ENCODE measurements at places on chromosomes 5 and 9.

- DNase-seq: peak; percentile 37
Measured at GRCh38 chr9:78118742-78119473, 87.3 kb upstream of the GNAQ start.

DNA sequence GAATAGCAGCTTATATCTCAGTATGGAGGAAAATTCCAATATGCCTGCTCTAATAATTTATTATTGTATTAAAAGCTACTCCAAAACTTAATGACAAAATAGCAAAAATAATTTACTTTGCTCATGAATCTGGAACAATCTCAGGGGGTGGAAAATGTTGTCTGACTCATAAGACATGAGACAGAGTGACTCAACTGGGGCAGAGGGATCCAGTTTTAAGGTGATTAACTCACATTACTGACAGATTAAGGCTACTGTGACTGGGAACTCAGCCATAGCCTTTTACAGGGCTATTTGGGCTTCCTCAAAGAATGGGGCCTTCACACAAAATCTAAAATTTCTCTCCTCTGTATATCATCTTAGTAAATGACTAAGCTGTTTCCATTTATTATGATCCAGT, 1172.9 kb downstream of the CDH12 start:
- DNase-seq: peak; percentile 17

- no peak for DNase-seq
Measured at GRCh38 chr9:38154501-38155421, 85.7 kb upstream of the SHB start.

DNA sequence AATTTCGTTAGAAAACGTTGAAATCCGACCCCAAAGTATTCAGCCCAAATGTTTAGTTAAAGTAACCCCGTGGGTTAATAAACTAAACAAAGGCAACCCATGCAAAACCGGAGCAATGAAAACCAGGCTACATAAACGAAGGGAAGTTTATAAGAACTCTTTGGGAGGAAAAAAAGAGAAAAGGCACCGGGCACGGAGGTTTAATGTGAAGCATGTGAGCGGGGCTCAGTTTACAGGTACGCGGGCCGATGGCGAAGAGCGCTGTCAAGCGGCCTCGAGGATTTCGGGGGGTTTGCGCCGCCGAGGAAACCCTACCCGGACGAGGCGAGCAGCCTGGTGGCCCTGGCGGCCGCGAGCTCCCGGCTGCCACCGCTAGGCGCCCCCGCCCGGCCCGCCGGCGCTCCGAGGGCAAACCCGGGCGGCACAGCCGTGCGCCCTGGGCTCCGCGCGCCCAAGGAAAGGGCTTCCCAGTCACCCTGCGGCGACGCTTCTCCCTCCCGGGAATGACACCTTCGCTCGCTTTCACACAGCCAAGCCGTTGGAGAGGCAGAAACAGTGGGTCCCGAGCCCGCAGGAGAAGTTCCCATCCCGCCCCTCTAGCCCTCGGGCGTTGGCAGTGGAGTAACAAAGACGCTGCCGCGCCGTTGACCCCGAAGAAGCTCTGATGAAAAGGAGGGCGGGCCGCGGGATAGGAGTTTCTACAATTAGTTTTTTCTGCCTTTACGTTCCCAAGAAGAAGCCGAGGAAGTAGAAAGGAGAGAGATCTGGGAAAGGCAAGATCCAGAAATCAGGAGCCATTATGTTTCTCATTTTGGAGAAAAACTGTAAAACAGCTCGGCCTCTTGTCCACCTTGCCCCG, 126.0 kb downstream of the TMEM174 start:
- no peak for DNase-seq

DNA sequence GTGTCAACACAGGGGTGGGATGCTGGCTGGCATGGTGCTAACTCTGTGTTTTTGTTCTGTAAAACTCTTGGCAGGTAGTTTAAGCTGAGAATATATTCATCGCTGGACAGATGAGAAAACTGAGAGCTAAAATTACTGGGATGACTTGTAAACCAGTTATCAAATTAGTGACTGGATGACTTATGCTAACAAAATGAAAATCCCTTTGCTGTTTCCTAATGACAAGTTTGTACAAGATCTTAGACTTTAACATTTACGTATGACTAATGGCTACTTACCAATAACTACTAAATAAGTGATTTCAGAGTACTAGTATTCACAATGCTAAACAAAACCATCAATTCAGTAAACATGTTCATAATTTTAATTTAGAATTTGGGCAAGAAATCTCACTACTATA, 854.8 kb upstream of the ARRDC3 start:
- DNase-seq: no peak

GRCh38 chr9:123550012-123550411, 194.0 kb downstream of the CRB2 start:
- DNase-seq: no peak

- DNase-seq: no peak
Measured at GRCh38 chr5:161378701-161379100, 167.8 kb downstream of the GABRB2 start.

- no peak for DNase-seq
Measured at GRCh38 chr5:108516785-108517184, 134.9 kb upstream of the FBXL17 start.

DNA sequence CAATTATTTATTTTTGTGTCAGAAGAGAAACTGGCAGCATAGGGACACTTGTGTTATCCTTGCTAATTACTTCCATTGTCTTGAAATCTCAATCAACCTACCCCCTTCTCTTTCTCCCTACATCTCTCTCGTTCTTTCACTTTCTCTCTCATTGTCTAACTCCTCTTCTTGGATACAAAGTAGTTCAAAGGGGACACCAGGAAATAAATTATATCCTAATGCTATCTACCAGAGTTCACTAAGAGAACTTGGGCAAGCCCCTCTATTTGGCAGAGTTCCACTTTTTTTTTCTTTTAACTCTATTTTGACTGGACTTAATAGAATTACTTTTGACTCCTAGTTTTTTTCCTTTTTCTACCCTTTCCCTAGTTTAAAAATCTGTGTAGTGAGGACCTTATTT, 102.2 kb downstream of the MEF2C start:
- DNase-seq: no peak

DNA sequence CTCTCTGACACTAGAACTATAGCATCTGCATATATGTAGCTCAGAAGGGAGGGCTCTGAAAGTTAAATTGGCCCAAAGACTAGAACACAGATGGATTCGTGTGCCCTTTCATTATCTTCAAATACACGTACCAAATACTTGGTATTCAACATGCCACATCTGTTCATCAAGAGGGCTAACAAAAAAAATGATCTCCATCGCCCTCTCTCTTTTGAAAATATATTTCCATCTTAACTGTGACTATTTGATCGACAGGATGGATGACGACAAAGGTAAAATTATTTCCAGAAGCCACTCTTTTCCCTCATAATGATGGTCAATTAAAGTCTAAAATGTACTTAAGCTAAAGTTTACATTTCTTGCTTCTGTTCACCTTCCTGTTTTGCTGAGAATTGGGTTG, 77.0 kb downstream of the SEMA6A start:
- no peak for DNase-seq

DNA sequence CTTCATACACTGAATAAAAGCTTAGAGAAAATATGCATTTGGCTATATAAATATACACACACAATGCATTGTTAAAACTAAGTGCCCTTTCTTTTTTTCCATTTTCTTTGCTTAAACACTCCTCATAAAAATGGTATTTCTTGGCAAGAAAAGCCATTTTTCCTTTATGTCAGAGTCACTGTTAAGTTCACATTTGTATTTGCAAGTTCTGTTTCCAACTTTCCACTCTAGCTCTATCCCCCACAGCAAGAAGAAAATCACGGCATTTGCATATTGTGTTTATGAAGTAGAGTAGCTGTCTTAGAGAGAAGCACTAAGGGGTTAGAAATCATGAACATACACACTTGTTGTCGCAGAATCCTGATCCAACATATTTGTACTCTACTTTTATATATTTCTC, 662.1 kb upstream of the MEF2C start:
- no peak for DNase-seq

All from PC-9 (cell line).